ENCODE measurements at places on chromosomes 5 and 9.
A peak's percentile ranks its signal among the peaks of the same experiment; 100 is the strongest.

GRCh38 chr5:36277521-36278176, 24.1 kb downstream of the RANBP3L start:
- no peak for DNase-seq

DNA sequence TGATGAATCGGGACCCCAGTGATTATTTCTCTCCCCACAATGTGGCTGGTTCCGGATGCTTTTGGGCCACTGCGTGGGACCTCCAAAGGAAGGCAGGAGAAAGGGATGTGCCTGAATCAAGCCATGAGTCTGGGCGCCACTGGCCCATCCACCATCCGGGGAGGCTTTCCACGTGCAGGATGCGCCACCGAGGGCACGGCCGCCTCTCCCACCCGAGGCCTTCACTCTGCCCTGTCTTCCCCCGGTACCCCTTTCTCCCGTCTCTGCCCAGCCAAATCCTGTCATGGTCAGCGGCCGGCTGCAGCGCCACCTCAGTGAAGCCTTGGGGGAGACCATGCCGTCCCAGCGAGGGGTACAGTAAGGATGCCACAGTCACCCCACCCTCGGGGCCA, 43.9 kb upstream of the GRHPR start:
- DNase-seq, result no peak

DNA sequence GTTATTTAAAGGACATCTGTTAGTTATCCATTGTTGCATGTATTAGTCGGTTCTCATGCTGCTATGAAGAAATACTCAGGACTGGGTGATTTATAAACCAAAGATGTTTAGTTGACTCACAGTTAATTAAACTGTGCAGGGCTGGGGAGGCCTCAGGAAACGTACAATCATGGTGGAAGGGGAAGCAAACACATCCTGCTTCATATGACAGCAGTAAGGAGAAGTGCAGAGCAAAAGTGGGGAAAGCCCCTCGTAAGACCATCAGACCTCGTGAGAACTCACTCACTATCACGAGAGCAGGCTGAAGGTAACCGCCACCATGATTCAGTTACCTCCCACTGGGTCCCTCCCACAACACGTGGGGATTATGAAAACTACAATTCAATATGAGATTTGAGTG, 2064.1 kb downstream of the MAT2B start:
- DNase-seq, result no peak

- no peak for DNase-seq
Measured at GRCh38 chr9:117103438-117104110, 311.3 kb downstream of the ASTN2 start.

DNA sequence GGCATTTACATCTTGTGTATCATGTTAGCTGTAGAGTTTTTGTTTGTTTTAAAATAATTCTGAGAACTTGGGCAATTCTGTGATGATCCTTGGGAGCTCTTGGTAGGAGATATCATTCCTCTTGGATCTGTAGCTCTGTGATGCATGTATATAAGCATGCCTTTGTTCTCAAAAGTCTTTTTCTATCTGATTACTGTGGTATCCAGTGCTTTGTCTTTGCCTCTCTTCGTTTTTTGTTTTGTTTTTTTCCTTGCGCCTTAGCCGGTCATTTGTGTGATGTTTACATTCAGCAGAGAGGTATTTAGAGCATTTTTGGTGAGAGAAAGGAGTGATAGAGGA, 110.0 kb downstream of the PAM start:
- DNase-seq, result no peak

DNA sequence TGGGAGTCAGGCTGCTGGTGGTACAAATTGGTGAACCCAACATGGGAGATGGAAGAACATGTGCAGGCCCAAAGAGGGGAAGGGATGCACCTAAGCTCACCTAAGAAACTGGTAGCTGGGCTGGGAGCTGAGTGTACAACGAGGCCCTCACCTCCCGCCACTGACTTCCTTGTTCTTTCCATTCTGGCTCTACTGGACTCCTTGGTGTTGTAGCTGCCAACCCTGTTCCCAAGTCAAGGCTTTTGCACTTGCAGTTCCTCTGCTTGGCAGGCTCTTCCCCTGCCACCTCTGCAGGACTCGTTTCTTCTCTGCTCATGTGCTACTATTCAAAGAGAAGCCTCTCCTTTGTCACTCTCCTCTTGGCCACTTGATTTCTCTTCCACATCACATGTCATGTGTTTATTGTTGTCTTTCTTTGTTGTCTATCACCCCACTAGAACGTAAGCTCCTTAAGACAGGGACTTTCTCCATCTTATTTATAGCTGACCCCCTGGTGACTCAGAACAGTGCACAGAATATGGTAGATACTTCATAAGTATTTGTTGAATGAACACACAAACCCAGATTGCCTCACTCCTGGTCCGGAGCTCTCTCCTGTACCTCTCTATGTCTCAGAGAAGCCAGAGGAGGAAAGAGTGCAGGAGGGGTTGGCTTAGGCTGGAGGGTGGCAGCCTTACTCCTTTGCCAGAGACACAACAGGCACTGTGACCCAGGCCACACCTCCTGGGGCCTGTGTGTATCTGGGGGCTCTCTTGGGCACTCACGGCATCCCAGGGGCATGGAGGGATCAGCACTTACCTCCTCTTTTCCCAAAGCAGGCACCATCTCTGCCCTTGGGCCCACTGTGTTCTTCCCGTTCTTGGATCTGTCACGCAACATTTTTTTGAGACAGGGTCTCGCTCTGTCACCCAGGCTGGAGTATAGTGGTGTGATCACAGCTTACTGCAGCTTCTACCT, 5.2 kb upstream of the SPINK4 start:
- DNase-seq, result no peak

DNA sequence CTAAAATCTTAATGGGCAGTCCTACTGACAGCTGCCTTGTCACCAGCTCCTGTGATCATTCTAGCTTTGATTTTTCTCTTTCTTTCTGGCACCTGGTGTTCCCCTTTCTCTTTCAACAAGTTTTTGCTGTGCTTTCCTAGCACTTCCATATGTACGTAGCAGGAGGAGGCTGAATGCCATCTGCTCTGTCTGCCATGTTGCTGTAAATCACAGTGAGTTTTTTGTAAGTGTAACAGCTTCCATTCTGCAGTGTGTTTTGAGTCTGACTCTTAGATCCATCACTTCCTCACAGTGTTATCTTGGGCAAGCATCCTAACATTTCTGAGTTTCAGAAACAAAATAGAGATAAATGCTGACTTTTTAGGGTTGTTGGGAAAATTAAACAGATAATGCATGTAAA, 247.9 kb downstream of the DOCK8 start:
- no peak for DNase-seq

GRCh38 chr5:119811458-119811857, 182.1 kb downstream of the FAM170A start:
- DNase-seq, result no peak

GRCh38 chr5:154713615-154714125, 41.5 kb upstream of the LARP1 start:
- DNase-seq, result no peak

- DNase-seq, result no peak
Measured at GRCh38 chr9:113888976-113889375, 12.9 kb downstream of the ZNF618 start.

DNA sequence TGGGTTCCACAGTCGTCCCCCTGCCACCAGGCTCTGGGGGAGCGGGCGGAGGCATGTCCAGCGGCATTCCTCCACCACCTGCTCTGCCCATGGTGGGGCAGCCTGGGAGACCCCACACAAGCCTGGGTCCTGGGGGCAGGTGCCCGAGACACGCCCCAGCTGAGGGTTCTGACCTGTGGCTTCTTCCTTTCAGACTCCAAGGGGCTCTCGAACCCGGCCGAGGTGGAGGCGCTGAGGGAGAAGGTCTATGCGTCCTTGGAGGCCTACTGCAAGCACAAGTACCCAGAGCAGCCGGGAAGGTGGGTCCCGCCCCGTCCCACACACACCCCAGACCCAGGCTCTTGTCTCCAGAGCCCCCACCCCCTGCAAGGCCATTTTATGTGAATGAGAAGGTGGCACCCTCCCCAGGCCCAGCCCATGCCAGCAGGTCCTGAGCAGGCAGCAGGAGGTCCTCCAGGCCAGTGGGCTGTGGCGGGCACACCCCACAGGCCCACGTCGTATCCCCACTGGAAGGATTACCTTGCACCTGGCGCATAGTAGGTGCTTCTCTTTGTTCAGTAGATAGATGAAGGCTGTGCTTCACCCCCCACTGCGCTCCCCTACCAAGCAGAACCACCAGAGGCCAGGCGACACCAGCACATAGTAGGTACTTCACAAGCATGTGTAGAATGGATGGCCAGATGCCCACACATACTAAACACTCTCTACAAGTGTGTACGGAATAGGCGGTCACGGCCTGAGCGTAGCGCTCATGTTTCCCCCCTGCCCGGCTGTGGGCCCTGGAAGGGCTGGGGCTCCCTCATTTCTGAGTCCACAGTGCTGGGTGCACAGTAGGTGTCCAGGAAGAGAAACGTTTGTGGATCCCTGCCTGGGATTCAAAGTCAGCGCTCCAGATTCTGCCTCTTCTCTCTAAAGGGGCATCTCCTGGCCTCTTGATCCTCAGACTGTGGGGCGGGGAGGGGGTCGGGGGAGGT, 107.9 kb downstream of the RXRA start:
- DNase-seq, result no peak

- peak; percentile 59 for DNase-seq
Measured at GRCh38 chr5:35129921-35130485, 82.3 kb upstream of the AGXT2 start.

GRCh38 chr9:111000202-111000601, 38.1 kb downstream of the LPAR1 start:
- DNase-seq, result no peak

GRCh38 chr5:111144352-111144930, 52.3 kb downstream of the WDR36 start:
- no peak for DNase-seq

DNA sequence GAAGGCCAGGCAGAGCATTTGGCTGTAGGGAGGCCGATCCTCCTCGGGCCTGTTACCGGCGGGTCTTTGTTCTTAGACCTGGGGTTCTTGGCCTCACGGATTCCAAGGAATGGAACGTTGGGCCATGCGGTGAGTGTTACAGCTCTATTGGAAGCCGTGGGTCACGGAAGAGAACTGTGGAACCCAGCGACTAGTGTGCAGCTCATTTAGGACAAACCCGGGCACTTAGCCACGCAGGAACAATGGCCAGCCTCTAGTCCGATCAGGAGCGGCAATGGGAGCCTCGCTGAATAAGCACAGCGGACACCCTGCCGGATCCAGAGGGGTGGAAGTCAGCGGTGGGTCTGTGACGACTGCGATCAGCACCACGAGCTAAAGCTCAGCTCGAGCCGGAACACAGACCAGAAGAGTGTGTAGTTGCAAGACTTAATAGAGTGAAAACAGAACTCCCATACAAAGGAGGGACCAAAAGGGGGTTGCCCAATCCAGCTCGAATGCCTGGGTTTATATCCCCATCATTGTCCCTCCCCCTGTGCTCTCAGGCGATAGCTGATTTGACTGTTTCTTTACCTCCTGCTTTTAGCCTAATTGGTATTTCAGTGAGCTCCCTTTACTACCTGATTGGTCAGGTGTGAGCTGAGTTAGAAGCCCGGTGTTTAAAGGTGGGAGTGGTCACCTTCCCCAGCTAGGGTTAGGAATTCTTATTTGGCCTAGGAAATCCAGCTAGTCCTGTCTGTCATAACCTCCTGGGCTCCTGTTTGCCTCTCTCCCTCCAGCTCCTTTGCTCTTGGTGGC, 53.7 kb upstream of the RPL26L1 start:
- no peak for DNase-seq

DNA sequence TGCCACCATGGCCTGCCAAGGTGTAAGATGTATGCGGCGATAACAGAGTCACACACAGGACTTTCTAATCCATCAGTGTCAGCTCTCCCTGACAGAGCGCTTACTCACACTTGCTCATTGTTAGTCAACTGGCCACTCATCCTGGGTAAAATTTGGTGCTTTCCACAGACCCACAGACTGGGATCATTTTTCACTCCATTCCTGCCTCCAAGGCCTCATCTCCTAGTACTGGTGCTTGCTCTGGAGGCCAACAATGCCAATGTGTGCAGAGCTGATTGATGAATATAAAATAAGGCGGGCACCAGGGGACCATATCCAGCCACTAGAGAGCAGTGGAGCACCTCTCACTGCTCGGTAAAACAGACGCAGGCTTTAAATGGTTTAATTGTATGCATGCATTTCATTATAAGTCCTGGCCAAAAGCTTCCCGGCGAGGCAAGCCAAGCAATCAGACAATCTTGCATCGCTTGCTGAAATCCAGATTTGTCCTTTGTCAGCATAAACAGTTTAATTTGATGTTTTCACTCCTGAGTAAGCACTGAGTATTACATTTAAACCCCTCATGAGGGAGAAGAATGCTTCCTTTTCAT, 22.3 kb downstream of the PSMB7 start:
- DNase-seq, result no peak

DNA sequence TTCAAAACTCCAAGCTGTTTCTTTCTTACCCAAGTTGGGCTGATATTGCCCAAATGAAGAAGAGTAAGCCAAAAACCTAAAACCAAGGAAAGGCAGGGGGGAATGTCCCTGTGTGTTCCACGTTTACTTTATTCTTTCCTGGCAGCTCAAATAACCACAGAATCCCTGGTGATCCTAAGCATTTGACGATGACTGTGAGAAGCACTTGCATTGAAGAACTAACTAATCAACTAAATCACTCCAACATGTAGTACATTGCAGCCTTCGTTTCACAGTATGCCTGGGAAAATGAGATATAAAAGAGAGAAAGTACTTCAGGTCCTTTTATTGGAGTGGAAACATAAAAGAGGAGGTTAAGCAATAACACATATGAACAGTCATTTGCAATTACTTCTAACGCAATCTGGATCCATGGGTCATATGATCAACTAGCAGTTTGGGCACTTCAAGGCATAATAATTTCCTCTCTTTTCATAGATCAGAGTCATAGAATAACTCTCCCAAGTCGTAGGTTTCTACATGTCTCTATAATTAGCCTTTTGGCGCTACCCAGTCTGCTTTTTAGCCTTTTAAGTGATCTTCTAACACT, 338.4 kb downstream of the TMEM167A start:
- no peak for DNase-seq

GRCh38 chr9:3525096-3525835, 535 bp downstream of the RFX3 start:
- DNase-seq, result peak; percentile 8

DNA sequence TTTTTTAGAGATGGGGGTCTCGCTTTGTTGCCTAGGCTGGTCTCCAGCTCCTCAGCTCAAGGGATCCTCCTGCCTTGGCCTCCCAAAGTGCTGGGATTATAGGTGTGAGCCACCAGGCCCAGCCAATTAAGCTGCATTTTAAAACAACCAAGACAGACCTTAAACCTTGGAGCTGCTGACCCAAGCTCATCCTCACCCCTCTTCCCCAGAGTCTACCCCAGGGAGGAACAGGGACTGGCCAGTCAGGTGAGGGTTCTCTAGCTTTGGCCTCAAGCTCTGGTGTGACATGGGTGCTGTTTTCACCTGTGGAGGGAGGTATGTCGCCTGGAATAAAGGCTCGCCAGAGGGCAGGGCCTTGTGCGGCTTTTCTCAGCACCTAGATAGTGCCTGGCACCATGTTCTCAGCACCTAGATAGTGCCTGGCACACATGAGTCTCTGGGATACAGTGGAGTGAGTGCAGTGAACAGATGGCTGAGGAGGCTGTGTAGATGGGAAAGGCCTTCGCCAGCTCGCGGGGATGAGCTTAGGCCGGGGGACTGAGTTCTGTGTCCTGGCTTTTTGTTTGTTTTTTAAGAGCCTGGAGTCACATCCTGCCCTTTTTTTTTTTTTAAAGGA, 7.4 kb downstream of the CDK9 start:
- DNase-seq, result no peak
